Amniotic stem cell (primary cell): ENCODE measurements at places on chromosomes 13 and 19.

- DNase-seq: no peak
These were observed 932.3 kb downstream of the EFNB2 start for GRCh38 chr13:105602956-105603670.

DNA sequence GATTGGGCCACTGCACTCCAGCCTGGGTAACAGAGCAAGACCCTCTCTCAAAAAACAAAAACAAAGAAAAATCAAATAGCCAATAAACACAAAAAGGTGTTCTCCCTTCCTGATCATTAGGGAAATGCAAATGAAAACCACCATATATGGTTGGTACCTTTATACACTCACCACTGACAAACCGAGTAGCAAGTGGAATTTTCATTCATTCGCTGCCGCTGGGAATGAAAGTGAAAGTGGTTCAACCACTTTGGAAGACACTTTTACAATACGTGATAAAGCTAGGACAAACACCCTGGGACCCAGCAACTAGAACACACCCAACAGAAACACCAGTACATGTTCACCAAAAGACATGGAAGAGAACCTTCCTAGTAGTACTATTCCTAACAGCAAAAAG is 21.0 kb downstream of the GRIK5 start:
- DNase-seq: no peak

GRCh38 chr13:32737679-32738078 is 151.4 kb downstream of the PDS5B start:
- DNase-seq: no peak

GRCh38 chr13:96379967-96380366 is 290.1 kb downstream of the HS6ST3 start:
- DNase-seq: no peak

GRCh38 chr13:28856287-28856686 is 36.1 kb downstream of the MTUS2 start:
- DNase-seq: no peak

GRCh38 chr13:109892101-109892500 is 105.7 kb upstream of the IRS2 start:
- no peak for DNase-seq

GRCh38 chr13:97171136-97171535 is 51.0 kb upstream of the MBNL2 start:
- DNase-seq: no peak

DNA sequence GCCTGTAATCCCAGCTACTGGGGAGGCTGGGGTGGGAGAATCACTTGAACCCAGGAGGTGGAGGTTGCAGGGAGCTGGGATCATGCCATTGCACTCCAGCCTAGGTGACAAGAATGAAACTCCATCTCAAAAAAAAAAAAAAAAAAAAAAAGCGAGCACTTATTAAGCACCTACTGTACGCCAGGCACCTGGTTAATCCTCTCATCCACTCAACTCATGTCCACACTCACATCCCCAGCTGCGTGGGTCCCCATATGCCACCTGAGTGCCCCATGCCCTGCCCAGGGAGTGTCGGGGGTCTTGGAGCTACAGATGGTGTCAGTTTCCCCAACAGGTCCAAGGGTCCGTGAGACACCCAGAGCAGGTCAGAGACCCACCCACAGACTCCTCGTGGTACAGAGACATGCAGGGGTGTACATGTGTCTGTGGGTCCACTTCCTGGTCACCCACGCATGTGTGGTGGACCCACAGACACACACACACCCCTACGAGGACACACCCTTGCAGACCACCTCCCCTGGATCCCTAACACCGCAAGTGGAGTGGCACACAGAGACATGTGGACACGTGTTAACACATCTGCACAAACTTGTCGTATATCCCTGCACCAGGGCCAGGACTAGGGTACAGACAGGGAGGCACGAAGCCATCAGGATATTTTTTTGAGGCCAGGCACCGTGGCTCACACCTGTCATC is 3.5 kb downstream of the INSL3 start:
- DNase-seq: no peak
